ENCODE measurements at places on chromosomes 16 and 17.

DNA sequence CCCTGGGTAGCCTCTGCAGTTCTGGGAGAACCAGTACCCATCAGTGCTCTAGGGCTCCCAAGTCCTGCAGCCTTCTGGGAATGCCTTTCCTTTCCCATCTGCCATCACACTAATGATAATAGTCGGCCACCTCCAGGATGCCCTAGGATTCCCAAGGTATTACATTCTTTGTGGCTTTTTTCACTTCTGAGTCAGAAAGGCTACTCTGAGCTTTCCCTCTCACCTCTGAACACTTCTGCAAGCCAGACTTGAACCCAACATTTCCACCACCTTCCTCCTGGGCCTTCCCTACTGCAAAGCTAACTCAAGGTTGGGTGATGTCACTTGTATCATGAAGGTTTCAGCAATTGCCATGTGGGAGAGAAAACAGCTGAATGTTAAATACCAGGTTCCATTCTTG, 49.7 kb upstream of the CCL2 start:
- DNase-seq = no peak

GRCh38 chr16:57009643-57010170, 20.4 kb downstream of the NLRC5 start:
- DNase-seq = no peak

DNA sequence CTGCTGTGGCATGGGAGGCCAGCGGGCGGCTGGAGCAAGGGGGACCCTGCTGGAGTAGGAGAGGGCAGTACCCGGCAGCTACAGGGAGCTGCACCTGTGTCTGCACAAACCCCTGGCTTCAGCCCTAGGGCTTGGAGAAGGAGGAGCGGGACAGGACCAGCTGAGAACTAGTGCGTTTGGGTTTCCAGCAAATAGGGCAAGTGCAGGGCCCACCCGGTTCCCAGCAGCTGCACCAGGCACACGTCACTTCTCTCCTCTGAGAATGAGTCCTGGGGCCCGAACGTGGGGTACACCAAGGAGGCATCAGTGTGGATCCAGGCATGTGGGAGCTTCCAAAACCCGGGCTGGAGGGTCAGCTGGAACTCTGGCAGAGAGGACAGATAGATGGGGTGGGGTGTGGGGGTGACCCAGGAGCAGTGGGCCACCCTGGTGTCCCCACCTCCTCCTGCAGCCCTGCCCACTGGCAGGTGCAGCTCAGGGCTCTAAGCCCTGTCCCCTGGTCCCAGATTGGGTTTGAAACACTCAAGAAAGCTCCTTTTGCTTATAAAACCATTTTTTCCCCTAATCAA, 5.6 kb downstream of the C16orf89 start:
- DNase-seq = no peak

GRCh38 chr16:49216593-49216992, 65.0 kb downstream of the CBLN1 start:
- no peak for DNase-seq

GRCh38 chr16:74626741-74627416, 20.0 kb upstream of the GLG1 start:
- no peak for DNase-seq

GRCh38 chr17:76840443-76840767, 27.8 kb upstream of the MGAT5B start:
- no peak for DNase-seq

DNA sequence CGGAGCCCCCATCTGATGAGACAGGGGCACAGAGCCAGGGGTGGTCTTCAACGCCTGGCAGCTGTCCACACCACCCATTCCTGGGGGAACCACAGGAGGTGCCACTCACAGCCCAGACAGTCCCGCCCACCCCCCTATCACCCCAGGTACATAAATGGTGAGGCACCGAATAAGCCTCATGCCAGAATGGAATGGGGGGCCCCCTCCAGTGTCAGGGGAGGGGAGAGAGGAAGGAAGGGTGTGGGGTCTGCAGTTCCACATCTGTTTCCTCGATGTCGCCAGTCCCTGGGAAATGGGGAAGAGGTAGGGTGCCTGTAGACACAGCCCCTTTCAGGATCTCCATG, 1.7 kb downstream of the TMC6 start:
- DNase-seq = no peak

All from NCI-H2171 (cell line).